ENCODE measurements at places on chromosomes 16 and 17.
A peak's percentile ranks its signal among the peaks of the same experiment; 100 is the strongest.

GRCh38 chr17:40382251-40382650 lies 17.7 kb upstream of the GJD3 start:
- ATAC-seq: no peak

DNA sequence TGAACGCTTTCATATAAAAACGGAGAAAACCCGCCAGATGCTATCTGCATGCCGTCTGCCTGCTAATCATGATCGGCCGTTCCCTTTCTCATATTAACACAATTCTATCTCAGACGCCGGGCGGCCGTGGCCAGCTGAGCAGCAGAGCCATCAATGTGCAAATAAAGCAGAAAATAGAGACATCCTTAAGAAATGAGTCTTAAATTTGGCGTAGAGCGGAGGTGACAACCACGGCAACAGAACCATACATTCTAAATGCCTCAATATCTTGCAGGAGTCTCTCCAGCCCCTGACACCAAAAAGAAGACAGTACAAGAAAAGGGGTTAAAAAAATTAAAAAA lies 2.7 kb upstream of the IRX5 start:
- no peak for ATAC-seq

- ATAC-seq: no peak
Measured at GRCh38 chr16:3569851-3570250, 7.4 kb downstream of the NLRC3 start.

- ATAC-seq: no peak
Measured at GRCh38 chr17:42992872-42993271, 5.3 kb upstream of the RPL27 start.

DNA sequence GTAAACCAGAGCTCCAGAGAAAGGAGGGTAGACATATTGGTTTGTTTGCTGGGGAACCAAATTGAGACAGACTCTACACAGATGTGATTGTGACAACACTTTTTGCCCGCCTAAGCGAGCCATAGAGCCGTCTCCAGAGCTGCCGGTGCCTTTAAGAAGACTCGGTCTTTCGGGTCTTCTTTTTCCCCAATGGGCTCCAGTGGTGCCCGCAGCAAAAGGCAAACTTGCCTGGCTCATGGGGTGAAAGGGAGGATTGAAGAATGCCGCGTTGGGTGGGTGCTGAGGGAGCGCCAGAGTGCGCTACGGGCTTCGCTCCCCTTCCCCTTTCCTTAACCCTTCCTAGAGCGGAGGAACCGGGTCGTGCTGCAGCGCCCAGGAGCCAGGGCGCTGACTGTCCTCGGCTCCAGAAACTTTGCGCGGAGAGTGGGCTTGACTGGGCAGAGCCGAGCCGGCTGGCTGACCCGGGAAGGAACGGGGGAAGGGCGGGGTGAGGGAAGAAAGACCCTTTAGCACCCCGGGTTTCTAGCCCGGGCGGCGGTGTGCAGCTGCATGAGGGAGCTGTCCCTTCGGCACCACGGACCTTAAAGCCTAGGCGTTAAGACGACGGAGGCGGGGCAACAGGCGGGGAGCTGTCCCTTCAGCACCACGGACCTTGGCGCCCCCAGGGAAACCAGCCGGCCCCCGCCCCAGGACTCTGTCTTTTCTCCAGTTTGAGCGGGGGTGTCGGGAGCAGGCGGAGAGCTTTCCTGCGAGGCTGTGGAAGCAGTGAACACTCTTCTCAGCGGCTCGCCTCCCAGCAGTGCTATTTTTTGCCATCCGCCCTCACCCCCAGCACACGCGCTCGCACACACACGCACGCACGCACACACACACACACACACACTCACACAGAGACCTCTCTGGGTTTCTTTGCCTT lies at the start of gene CACNG3:
TSS of gene CACNG3 (plus strand) at position 880 of the 916 bp plus-strand sequence. CDS start 420 bp downstream, outside the sequence.
- peak; percentile 56 for ATAC-seq

GRCh38 chr17:33444731-33445130 lies 151.6 kb upstream of the ASIC2 start:
- no peak for ATAC-seq

DNA sequence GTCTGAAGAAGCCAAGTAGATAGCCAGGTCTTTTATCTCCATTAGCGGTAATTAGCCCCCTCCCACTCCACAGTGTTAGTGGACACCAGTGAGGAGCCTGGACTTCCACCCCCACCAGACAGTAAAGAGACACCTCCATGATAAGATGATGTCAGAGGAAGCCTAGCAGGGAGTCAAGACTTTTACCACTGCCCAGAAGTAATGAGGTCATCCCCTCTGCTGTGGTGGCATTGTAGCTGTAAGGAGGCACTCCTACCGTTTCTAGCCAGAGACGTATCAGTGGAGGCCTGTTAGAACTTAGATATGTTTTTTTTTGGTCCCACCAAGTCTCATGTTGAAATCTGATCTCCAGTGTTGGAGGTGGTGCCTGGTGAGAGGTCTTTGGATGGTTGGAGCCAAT lies 38.1 kb downstream of the PIK3R5 start:
- ATAC-seq: no peak

GRCh38 chr17:32318071-32318470 lies 23.9 kb downstream of the C17orf75 start:
- no peak for ATAC-seq

DNA sequence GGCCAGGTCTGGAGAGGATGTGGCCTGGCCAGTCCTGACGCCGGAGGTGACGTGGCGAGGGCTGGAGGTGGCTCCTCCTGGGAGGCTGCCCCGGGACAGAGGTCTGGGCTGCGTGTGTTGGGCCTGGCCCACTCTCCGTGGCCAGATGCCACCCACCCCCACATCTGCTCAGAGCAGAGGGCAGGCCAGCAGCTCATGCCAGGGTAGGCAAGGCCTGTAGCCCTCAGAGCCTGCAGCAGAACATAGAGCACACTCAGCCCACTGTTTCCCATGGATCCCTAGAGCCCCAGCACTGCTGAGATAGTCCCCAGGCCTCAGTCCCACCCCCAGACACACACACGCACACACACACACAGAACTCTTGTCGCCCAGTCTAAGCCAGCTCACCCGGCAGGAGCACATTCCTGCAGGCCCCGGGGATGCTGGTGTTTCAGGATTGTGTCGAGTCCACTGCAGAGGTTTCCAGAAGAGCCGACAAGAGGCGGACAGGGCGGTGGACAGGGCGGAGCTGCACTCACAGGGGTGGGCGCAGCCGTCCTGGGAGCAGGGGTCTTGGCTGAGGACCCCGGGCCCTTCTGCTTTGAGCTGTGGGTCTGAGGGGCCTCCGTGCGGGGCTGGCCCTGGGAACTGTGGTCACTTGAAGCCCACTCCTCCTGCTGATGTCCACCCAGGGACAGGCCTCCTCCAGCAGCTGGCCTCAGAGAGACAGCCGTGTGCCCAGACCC lies 33.4 kb downstream of the SOX8 start:
- no peak for ATAC-seq

DNA sequence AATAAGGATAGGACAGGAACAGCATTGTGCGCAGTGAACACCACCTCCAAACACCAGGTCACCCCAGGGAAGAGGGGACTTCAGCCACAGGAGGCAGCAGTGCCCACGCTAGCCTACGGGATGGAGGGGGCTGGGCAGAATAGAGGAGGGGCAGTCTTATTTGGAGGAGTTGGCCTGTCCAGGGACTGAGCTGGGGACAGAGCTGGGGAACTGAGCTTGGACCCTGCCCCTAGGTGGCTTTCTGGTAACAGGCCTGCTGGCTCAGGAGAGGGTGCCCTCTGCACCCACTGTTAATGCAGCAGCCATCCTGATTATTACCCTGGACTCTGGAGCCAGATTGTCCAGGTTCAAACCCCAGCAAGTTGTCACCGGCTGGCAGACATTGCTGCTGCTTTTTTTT lies 9.3 kb downstream of the CCDC102A start:
- ATAC-seq: no peak

GRCh38 chr16:54244061-54244886 lies 42.3 kb downstream of the IRX3 start:
- no peak for ATAC-seq

Measured in activated T-helper 17 cell treated with anti-CD3 and anti-CD28 coated beads, Interleukin-2, amount 50 U/mL, for 72 hours (primary cell).